ENCODE measurements at places on chromosomes 16 and 17.

- DNase-seq: no peak
Measured at GRCh38 chr17:41919840-41920579, 1.3 kb upstream of the ACLY start.

DNA sequence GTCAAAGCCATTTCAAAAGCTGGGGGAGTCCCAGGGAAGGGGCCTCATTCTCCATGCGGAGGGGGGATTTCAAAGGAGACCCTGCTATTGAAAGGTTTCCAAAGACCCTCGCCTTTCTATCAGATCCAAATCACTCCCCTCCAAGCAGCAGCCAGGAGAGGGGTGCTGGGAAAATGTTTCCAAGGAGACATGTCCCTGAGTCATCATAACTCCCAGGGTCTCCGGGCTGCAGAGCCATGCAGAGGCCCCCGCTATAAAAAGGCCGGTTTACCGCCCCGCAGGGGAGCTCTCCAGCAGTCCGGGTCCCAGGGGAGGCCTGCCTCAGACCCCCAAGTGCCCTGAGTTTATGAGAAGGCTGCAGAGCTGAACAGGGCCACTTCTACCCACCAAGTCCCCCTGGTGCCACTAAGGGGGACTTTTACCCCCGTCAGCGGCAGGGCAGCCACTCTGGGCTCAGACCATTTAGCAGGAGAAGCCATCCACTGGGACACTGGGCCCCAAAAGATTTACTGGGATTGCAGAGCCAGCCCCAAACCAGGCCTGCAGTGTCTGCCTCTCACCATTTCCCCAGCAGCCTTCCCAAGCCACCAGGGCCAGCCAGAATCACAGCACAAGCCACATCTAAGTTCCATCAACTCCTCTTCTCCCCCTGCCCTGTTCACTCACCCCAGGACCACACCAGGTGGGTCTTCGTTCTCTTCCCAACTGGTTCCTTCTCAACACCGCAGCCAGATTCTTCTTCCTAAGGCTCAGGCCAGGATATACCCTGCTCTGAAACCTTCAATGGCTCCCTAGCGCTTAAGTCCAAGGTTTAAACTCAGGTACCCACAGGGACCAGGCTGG lies 234.4 kb downstream of the ZNF423 start:
- DNase-seq: no peak

GRCh38 chr16:57474671-57475661 lies 11.3 kb downstream of the DOK4 start:
- DNase-seq: no peak

GRCh38 chr16:29023279-29024277 lies 38.7 kb downstream of the LAT start:
- DNase-seq: no peak

- DNase-seq: no peak
Measured at GRCh38 chr17:27548369-27548768, 82.6 kb upstream of the LGALS9 start.

- DNase-seq: no peak
Measured at GRCh38 chr17:6072611-6073010, 2.4 kb downstream of the WSCD1 start.
